ENCODE measurements at places on chromosomes 16 and 17.

GRCh38 chr17:47423406-47424295, 99.9 kb downstream of the EFCAB13 start:
- no peak for DNase-seq

- DNase-seq: peak; percentile 21
These were observed 25.7 kb downstream of the CHD9 start for GRCh38 chr16:53080345-53081031.

- DNase-seq: no peak
These were observed 7.3 kb upstream of the CAPNS2 start for GRCh38 chr16:55559233-55559632.

DNA sequence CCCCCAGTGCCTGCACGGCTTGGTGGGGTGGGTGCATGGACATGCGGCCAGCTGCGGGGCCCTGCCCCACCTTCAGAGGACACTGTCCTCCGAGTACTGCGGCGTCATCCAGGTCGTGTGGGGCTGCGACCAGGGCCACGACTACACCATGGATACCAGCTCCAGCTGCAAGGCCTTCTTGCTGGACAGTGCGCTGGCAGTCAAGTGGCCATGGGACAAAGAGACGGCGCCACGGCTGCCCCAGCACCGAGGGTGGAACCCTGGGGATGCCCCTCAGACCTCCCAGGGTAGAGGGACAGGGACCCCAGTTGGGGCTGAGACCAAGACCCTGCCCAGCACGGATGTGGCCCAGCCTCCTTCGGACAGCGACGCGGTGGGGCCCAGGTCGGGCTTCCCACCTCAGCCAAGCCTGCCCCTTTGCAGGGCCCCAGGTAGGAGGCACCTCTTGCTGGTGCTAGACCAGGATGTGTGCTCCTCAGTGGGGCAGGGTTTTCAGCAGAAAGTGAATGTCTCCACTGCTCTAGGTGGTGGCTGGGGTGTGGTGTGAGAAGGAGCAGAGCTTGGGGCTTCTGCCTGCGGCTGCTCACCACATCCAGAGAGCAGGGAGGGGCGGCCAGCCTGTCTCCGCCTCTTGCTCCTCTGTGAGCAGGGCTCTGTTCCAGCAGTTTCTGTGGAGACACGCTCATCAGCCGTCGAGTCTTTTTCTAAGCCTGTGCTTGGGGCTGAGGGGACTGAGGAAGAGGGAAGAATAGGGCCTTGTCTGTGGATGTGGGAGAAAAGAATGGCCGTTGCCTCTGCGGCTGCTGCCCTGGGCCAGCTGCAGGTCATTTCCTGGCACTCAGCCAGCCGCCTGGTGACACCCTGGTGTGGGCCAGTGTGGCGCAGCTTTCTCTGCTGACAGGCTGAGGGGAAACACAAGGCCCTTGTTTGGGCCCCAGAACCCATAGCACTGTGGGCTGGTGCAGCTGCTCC, 2.2 kb downstream of the ZNF276 start:
- DNase-seq: peak; percentile 98

DNA sequence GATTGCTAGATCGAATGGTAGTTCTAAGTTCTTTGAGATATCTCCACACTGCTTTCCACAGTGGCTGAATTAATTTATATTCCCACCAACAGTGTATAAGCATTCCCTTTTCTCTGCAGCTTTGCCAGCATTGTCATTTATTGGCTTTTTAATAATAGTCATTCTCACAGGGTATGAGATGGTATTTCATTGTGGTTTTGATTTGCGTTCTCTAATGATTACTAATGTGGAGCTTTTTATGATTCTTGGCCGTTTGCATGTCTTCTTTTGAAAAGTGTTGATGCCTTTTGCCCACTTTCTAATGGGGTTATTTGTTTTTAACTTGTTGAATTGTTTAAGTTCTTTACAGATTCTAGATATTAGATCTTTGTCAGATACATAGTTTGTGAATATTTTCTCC, 36.5 kb upstream of the BCAS3 start:
- no peak for DNase-seq

All from hippocampal formation (tissue), 2 donors.